NCI-H1930 (cell line): ENCODE measurements at places on chromosomes 16 and 17.

DNA sequence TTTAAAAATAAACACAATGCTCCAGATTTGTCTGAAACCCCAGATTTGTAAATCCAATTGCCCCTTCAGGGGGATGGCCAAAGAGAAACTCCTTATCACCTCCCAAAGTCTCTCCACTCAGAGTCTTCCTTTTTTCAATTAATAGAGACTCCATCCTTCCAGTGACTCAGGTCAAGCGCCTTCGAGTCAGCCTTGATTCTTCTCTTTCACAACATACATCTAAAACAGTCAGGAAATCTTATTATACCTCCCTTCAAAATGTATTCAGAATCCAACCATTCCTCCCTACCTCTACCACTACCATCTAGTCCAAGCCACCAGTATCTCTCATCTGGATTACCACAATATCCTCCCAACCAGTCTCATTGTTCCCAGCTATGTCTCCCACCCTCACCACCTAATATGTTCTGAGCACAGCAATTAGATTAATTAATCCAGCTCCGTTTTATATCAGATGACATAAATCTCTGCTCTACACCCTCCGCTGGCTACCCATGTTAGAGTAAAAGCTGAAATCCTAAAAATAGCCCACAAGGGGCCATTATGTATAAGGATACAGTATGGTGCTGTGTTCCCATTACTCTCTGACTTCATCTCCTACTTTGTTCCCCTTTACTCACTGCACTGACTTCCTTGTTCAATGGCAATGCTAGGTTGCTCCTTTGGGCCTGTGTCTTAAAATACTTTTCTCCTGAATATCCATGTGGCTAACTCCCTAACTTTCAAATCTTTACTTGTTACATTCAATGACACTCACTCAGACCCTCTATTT, 11.8 kb downstream of the SIAH1 start:
- no peak for DNase-seq

GRCh38 chr16:27235055-27235937, 32.0 kb downstream of the KDM8 start:
- no peak for DNase-seq

DNA sequence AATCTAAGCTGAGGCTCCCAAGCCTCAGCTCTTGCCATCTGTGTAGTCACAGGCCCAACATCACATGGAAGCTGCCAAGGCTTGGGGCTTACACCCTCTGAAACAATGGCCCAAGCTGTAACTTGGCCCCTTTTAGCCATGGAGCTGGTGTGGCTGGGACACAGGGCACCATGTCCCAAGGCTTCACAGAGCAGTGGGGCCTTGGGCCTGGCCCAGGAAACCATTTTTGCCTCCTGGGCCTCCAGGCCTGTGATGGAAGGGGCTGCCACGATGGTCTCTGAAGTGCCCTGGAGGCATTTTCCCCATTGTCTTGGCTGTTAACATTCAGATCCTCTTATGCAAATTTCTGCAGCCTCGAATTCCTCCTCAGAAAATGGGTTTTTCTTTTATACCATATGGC, 952.3 kb upstream of the GOT2 start:
- DNase-seq, result no peak

- peak; percentile 71 for DNase-seq
Measured at GRCh38 chr17:17681187-17681743, at the start of gene RAI1. TSS of gene RAI1 (plus strand) at chr17:17681458. CDS start at chr17:17792949, 111,491 bp downstream.

DNA sequence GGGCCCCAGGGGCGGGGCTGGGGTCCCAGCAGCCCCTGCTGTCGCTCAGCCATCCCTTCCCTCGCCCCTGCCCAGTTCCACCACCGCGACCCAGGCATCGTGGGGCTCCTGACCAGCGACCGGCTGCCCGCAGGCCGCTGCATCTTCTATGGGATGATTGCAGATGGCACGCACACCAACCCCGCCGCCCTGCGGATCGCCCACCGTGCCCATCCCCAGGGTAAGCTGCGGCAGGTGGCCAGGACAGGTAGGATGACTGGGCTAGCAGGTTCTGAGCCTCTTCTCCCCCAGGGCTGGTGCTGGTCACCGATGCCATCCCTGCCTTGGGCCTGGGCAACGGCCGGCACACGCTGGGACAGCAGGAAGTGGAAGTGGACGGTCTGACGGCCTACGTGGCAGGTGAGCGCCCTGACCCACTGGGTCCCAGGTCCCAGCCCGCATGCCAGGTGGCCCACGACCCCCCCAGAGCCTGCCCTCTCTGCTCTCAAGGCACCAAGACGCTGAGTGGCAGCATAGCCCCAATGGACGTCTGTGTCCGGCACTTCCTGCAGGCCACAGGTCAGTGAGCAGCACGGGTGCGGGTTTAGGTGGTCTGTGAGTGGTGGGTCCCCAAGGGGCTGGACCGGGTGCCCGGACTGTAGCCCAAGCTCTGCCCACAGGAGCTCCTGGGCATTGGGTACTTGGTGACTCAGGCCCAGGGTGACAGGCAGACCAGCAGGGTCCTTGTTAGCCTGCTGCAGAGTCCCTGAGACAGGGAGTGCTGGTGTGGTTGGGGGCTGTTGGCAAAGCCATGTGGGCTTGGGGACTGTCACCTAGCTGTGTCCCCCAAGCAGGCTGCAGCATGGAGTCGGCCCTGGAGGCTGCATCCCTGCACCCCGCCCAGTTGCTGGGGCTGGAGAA, 2.8 kb downstream of the CEMP1 start:
- no peak for DNase-seq

DNA sequence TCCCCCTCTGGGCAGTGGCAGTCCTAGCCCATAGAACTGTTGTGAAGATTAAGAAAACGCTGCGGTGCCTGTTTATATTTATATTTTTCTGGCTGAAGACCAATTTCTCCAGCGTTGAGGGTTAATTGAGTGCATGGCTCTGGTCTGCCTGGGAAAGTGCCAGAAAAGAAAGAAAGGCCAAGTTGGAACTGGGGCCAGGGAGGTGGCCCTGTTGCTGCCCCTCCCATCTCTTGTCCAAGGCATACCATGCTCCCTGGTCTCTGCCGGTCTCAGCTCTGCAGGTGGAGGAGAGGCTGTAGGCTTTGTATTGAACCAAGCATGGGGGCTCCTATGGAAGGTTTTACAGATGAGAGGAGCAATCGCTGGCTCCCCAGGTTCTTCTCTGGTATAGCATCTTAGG, 124.7 kb downstream of the MGAT5B start:
- DNase-seq, result no peak

DNA sequence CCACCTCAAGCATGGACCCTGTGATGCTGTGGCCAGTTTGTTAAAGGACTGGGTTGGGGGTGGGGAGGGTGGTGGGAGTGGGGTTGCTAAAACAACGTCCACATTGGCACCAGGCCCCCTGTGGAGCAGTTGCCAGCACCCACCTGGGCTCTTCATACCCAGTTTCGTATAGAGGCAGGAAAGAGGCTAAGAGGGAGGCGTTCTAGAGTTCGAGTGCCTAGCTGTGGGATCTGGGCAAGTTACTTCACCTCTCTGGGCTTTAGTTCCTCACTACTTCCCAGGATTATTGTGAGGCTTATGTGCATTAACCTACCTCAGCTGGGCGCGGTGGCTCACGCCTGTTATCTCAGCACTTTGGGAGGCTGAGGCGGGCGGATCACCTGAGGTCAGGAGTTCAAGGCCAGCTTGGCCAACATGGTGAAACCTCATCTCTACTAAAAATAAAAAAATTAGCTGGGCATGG, 1.4 kb downstream of the MFAP4 start:
- no peak for DNase-seq

DNA sequence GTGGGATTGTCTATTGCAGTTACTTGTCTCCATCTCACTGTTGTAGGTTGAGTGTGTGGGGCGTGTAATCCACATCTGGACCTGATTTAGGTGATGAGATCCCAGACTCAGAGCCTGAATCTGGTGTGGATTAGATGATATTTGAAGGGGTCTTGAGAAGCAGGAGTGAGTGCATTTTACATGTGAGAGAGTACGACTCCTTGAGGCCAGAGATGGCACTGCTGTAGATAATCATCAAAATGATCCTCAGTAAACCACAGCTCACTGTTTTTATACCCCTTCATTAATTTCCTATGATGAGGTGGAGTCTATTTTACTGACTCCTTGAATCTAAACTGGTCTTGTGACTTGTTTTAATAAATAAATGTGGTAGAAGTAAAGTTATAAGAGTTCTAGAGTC, 732.5 kb downstream of the KCNJ2 start:
- DNase-seq, result no peak

DNA sequence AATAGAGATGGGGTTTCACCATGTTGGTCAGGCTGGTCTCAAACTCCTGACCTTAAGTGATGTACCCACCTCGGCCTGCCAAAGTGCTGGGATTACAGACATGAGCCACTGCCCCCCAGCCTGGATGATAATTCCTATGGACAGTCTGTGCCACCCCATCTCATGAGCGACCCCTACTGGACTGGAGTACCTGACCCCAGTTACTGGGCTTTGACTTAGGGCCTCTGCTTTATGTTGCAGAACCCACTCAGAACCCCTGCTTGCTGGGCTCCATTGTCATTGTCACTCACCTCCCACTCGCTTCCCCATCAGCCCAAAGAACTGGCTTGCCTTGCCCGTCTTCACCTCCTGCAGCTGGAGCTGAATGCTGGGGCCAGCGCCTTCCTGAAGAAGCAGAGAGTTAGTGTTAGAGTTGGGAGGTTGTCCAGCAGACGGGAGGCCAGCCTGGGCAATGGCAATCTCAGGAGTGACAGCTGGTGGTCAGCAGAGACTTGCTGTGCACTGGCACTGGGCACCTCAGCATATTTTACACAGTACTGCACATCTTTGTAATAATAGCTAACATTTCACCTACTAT, 4.0 kb downstream of the TAC4 start:
- no peak for DNase-seq
